IMR-90 (cell line): ENCODE measurements at places on chromosomes 5 and 9. TPM values are rescaled to one million over a fixed set of nuclear protein-coding genes. Genes with fewer than 3 reads are reported as not detected.
A peak's percentile ranks its signal among the peaks of the same experiment; 100 is the strongest.

- no peak for DNase-seq
Measured at GRCh38 chr5:118653872-118654271, 334.5 kb downstream of the DTWD2 start.

Gene TDRD7
- total RNA-seq: 8.1 and 9.7 TPM in 2 replicates

GRCh38 chr5:50663636-50664035 lies 2.8 kb upstream of the PARP8 start:
- DNase-seq: no peak

Gene PCDHB8
- total RNA-seq: 0.18 and 0.28 TPM in 2 replicates

DNA sequence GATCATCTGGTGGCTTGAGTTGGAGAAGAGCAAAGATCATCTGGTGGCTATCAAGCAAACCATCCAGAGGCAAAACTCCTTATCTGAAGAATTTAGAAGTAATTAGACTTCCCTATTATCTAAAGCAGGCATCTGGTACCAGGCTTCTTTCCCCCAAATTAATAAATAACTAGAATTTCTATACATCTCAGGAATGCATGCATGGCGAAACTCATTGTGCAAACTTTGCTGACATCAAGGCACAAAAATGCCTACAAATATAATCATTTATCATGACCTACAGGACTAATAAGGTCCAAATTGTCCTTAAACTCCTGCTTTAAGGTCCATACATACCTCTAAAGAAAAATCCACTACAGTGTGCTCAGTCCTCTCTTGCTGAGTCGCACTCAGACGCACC lies 6.0 kb downstream of the OR13D1 start:
- DNase-seq: no peak

- peak; percentile 93 for DNase-seq
Measured at GRCh38 chr9:68552700-68553476, 12.2 kb upstream of the TMEM252 start.

Gene KCNV2
- total RNA-seq: not detected in 2 replicates

DNA sequence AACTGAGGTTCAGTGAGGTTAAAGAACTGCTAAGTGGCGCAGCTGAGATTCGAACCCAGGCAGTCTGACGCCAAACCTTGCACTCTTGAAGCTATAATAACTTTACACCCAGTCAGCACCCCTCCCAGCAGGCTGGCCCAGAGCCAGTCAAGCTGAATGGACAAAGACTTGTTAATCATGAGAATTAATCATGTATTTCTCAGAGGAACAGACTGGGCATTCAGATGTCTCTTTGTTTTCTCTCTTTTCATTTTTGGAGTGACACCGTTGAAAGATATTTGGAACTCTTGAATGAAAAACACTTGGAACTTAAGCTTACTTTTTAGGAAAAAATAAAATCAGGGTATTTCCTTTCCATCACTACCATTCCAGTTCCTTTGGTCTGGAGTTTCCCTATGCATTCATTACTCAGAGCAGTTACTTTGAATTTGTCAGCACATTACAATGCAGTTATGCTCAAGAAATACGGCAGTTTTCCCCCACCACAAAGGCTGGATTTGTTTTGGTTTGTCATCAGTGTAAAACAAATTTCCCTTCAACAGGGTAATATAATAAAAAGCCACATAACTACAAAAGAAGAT lies 22.6 kb upstream of the MAMDC2 start:
- DNase-seq: peak; percentile 97

GRCh38 chr9:36517131-36517530 lies 55.6 kb upstream of the MELK start:
- DNase-seq: no peak

DNA sequence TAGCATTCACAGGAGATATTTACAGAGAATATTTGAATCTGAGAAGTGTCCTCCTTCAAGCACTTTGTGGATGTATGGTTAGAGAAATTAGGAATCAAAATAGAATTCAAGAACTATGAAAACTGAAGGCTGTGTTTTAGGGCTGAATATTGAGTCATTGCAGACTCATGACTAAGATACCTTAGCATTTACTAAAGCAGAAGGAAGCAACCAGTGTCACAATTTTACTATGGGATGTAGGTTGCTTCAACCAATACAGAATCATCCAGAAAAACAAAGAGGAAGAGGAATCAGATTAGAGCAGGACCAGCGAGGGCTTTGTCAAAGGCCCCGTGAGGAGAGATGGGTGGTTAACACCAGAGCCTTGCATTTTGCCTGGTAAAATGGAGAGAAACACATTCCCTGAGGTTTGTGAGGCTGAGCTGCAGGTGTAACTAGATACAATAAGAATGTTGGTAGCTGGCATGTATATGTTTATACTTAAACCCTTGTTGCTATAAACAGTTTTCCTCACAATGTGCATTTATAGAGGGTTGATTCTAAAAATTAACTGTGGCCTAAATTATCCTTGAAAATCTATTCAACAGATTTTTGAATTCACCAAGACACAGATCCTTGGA lies 518.1 kb downstream of the AGTPBP1 start:
- no peak for DNase-seq
